ENCODE measurements at places on chromosomes 7 and 10.

GRCh38 chr7:43537765-43538403, 45.0 kb upstream of the STK17A start:
- no peak for DNase-seq

DNA sequence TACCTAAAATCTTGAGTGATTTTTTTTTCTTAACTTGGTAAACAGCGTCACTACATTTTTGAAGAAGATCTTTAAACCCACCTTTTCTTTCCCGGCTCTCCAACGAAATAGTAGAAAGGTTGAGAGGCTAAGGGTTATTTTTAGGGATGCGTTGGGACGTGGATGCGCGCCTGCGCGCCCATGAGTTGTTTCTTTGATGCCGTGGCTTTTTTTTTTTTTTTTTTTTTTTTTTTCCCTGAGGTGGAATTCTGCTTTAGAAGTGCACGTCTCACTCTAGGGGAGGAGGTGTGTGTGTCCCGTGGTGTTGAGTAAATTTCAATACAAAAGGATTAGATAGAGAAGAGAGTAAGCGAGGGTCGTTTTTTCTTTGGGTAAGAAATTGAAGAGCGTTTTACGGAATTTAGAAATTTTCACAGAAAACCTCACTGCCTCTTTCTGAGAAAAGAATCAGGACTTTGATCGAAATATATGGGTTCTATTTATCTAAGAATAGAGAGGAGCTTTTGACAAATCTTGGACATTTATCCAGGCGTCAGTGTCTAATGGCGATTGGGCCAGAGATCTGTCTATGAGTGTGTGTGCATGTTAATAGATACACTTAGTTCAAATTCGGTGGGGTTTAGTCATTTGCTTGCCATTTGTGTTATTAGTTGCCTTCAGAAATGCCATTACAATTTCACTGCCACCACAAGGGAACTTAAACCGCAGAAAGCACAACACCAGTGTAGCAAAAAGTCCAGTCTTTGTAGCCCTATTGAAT, 1.2 kb upstream of the SP8 start:
- DNase-seq, result no peak

DNA sequence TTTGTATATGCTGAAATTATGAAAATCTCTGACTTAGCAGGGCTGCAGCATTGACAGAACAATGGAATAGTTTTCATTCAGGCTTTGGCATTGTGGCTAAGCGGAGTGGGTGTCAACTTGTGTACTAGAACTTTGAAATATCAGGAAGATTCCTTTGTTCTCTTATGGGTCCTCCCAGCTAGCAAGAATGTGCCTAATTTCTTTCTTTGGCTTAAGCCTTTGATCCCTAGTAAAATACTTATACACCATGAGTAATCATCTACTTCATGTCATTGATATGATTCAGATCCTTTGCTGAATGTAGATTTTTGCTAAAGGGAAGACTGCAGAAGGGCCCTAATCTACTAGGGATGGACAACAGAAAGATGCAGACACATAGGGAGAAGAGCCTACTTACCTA, 6.2 kb downstream of the AVL9 start:
- no peak for DNase-seq

- no peak for DNase-seq
These were observed 81.0 kb downstream of the SNX10 start for GRCh38 chr7:26372704-26373103.

- no peak for DNase-seq
These were observed 51.3 kb upstream of the TCF7L2 start for GRCh38 chr10:112898540-112899390.

GRCh38 chr10:107666214-107666613, 501.7 kb upstream of the SORCS1 start:
- no peak for DNase-seq

Measured in AG09309 (cell line).